ENCODE measurements at places on chromosomes 4 and X.

DNA sequence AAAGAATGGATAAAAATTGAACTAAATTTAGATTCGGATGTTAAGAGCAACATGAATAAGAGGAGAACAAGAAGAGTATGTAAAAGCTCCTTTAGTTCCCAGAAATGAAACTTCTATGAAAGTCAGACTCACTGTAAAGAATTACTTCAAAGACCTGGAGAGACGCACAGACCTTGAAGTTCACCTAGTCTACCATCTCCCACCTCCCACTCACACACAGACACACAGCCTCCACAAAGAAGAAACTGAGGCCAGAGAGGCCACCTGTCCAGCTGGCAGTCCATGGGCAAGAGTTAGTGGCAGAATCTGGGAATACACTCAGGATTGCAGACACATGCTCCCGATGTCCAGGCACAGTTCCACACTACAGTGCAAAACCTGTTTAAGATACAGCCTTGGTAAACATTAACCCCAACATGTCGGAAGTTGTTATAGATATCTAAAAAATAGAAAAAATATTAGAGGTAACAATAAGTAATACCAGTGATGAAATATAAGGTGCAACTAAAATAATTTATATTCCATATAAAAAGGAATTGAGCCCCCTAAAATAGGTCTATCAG, 288.8 kb downstream of the INPP4B start:
- no peak for DNase-seq

DNA sequence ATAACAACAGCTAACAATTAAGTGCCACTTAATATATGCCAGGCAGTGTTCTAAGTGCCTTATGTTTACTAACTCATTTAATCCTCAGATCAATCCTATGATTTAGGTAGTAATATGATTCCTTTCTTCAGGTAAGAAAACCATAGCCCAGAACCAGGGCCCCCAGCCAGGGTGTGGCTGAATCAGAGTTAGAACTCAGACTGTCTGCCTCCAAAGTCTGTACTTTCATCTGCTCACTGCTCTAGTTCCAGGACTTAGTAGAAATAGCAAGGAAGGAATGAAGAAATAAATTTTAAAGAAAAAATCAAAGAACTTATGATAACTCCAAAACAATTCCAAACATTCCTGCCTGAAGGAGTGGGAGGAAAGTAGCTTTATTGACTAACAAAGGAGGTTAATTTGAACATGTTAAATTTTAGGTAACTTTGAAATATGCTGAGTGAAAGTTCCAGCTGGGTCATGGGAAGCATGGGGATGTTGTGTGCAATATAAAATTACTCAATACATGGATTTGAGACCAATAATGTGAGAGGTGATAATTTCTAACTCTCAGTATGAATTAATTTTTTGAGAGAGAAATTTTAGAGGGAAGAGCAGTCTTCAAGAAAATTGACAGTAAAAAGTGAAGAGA, 8.8 kb upstream of the ADH1C start:
- no peak for DNase-seq

DNA sequence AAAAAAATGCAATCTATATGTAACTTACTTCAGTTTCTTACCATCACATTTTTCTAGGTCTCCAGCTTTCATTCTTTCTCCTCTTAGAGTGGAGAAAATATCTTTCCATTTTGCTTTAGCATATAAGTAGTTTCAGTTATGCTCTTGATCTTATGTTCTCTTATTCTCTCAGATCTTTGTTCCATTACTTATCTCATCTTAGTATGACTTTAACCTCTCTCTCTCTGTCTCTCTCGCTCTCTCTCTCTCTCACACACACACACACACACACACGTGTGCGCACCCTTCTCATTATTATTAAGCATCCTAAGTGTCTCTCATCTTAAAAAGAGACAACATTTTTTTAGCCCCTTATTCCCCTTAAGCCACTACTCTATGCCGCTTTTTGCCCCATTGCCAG, 92.8 kb downstream of the FAAH2 start:
- DNase-seq = no peak

- DNase-seq = peak; percentile 87
These were observed 104.6 kb downstream of the TMEM144 start for GRCh38 chr4:158314756-158315487.

- peak; percentile 73 for DNase-seq
These were observed 30.4 kb downstream of the FAT1 start for GRCh38 chr4:186693159-186693815.

DNA sequence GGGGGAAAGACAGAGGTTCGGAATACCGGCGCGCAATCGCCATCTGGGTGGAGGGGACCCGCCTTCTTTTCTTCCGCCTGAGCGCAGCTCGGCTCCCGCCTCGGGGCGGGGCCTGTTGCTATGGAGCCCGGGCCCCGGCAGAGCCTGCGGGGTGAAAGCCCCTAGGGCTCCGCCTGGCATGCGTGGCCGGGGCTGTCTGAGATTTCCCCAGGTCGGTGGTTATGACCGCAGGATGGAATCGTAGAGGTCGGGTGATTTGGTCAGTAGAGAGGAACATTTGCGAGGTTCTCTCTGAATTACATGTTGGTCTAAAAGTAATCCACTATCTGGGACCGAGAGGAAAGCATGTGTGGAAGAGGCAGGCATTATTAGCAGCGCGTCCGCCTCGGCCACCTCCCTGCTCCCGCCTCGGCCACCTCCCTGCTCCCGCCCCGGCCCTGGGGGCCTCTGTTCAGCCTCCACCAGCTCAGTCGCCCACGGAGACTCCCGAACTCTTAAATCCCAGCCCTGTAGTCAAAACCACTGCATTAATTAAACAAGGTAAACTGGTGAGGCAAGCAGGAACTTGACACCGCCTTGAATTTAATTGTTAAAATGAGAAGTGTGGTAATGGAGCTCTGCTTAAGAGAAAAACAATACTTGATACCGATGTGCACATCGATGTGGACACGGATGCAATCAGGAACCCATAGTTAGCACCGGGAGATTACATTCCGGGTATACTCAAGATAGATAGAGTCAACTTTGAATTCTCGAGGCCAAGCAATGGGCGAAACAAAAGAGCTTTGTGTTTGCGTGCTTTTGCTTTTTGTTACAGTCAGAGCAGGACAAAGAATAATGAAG, 45.2 kb downstream of the TRIM2 start:
- DNase-seq = no peak

DNA sequence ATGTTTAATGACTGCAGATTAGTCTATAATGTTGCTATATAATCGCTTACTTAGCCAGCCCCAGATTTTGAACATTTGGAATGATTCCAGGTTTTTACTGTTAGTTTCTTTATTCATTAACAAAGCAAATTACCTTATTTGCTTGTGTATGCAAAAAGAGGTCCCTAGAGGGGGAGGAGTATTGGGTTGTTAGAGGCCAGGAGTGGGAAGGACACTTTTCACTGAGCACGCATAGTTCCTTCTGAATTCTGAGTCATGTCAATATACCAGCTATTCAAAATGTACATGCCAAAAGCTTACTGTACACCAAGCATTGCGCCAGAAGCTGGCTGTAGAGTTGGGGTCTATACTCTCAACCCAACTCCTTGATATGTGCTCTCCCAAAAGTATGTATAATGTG, 5.1 kb upstream of the DGAT2L6 start:
- no peak for DNase-seq

- no peak for DNase-seq
These were observed 352.6 kb downstream of the NR3C2 start for GRCh38 chr4:148089624-148090023.

- DNase-seq = no peak
These were observed 203.1 kb downstream of the RBM46 start for GRCh38 chr4:154984148-154984547.

GRCh38 chr4:164203476-164203875, 550.5 kb upstream of the SMIM31 start:
- no peak for DNase-seq

DNA sequence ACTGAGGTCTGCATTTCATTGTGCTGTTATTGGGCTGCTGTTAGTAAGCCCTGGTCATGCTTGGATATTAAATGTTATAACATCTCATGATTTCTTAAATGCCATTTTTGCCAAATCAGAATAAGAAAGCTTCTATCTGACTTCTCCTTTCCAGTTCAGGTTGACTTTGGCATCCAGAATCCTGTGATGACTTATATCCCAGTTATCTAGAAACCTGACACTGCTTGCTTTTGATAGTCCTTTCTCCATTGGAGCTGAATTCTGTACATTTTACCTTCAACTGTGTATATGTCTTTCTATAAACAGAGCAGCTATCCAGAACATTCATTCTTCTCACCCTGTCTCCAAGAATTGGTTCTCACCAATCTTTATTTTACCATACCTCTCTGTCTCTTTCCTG, 257.7 kb upstream of the GNPDA2 start:
- no peak for DNase-seq

DNA sequence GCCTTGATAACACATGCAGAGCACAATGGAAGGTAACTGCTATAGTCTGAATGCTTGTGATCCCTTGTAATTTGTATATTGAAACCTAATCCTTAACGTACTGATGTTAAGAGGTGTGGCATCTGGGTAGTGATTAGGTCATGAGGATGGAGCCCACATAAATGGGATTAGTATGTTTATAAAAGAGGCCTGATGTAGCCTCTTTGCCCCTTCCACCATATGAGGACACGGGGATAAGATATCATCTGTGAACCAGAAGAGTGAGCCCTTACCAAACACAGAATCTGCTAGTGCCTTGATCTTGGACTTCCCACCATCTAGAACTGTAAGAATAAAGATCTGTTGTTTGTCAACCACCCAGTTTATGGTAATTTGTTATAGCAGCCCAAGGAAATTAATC, 1074.2 kb upstream of the INTU start:
- DNase-seq = no peak

- no peak for DNase-seq
These were observed 6.0 kb upstream of the UBQLN2 start for GRCh38 chrX:56557376-56557929.

DNA sequence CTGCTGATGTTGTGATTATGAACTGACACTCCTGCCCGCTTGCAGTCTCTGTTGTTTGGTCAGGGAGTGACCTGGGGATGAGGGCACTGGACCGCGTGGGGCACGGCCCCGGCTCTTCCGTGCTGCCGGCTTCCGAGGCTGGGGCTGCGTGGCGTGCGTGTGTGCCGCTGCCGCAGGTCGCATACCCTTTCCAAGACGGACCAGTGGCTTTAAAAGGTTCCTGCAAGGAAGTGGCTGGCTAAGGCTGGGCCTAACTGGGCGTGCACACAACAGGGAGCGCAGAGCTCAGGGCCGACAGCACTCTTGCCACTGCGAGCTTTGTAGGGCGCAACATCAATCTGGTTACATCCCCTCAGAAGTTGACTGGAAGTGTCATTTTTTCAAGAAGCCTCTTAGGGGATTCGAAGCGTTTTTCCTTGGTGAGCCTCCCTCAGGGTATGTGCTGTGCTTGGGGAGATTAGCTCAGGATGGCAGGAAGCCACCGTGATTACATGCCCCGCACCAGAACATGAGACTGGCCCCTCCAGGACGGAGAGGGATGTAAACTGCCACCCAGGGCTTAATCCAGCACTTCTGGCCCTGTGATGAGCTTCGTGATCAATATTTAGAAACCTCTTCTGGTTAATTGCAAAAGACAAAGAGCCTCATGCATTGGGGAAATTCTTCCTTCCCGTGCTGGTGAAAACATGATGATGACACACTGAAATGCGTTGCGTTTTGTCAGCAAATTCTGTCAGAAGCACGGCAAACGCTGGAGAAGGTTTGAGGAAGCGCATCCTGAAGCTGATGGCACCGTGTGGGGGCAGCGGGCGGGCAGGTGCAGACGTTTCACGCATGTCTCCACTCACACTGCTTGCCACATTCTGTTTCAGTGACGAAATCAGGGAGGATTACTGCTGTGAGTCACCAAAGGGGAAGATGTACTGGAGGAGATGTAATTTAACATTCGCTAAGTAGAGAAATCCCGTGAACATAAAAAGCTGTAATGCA, 11.1 kb downstream of the MAEA start:
- no peak for DNase-seq

DNA sequence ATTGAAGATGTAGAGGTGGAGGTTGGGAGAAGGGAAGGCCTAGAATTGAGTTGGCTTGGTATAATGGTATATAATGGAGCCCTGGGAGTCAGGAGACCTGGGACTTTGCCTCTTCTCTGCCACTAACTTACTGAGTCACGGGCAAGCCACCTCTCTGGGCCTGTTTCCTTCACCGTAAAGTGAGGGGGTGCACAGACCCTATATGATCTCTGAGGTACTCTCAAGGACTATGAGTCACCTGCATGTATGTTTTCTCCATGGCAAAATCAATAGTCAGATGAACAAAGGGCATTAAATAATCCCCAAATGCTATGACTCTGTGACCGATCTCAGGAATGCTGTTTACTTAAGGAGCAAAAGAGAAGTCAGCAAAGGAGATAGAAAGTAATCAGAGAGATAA, 5.1 kb downstream of the P2RY4 start:
- no peak for DNase-seq

DNA sequence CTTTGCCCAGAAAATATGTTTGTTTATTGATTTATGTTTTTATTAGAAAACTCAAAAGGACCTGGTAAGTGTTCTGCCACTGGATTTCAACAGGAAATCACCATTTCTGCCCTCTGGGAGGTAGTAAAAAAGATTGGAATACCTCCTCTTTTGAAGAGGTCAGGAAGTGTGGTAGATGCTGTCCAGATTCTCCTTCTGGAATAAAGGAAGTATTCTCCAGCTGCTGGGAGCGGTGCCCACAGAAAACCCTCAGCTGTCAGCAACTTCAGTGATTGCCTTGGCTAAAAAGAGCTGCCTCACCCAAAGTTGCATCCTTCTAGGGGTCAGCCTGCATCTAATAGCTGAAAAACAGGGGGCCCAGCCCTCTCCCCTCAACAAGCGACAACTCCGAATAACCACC, 13.8 kb upstream of the ZNF674 start:
- DNase-seq = no peak

DNA sequence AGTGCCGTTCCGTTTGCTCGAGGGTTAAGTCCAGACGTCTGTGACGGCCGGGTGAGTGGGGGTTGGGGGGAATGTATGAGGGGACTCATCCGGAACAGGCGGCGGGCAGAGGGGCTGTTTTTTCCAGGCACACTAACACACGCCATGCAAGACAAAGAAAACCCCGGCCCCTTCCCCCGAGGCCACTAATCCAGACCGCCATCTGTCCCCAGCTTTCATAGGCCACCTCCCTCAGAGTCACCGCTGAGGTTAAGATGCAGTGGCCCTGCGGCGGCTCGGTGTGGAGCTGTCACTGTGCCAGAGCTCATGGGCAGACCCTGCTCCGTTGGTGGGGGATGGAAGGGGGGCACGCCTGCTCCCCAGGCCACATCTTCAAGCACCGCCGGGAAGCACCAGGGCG, 34.1 kb downstream of the SORCS2 start:
- DNase-seq = no peak

DNA sequence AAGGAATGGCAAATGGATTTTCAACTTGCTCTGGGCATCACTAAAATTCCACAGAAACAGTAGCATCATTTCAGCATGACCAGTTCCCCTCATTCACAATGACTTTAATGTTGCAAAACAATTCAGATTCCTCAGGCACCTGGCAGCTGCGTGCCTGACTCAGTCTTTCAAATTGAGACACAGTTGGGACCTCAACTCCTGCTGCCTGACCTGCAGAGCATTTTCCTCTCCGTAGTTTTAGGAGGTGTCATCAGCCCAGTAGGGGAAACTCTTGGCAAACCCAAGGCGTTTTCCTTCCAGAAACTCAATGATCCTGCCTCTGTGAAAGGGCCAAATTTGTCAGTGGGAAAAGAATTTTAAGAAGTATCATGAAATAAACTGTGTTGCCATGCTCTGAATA, 388.9 kb downstream of the SPRY1 start:
- DNase-seq = peak; percentile 94

Measured in GM04504 (cell line).